CD8-positive, alpha-beta T cell (primary cell): ENCODE measurements at places on chromosomes 5 and 9. TPM values are rescaled to one million over a fixed set of nuclear protein-coding genes. Genes with fewer than 3 reads are reported as not detected.
A peak's percentile ranks its signal among the peaks of the same experiment; 100 is the strongest.

DNA sequence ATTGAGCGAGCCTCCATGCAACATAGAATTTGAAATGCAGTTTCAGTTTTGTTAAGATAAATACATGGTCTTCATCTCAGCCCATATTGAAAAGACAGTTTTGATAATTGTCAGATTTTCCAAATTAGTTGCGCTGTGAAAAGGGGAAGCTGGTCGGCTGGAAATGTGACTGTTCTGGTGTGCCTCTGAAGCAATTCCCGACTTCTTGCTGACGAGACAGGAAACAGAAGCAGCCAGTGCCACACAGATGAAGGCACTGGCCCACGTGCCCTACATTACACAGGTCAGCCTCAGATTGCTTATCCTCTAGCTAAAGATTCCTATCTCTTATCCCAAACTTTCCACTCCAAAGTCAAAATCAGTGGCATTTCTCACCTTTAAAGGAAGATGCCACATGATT is 214.1 kb upstream of the TLE4 start:
- no peak for DNase-seq

DNA sequence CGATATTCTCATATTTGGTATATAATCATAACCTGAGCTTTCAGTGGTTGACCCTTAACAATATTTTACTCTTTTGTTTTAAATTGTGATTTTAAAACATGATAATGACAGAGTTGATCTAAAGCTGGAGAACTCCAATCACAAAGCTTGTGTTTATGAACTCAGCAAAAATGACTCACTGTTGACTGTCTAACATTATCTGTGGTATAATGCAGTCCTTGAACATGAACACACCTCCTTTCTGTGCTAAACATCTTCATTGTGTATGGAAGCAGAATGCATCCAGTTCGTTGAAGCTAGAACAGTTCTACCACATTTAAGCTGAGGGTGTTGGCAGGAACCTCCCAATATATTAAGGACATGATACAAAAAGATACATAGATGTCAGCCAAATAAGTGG is 1030.2 kb upstream of the SEMA6A start:
- no peak for DNase-seq

PRLR gene
- total RNA-seq, result not detected

ADAMTS6 gene
- 4.0 TPM for total RNA-seq

GRCh38 chr5:103031607-103032006 is 88.3 kb downstream of the GIN1 start:
- DNase-seq, result no peak

TERT gene
- 0.08 TPM for total RNA-seq

DNA sequence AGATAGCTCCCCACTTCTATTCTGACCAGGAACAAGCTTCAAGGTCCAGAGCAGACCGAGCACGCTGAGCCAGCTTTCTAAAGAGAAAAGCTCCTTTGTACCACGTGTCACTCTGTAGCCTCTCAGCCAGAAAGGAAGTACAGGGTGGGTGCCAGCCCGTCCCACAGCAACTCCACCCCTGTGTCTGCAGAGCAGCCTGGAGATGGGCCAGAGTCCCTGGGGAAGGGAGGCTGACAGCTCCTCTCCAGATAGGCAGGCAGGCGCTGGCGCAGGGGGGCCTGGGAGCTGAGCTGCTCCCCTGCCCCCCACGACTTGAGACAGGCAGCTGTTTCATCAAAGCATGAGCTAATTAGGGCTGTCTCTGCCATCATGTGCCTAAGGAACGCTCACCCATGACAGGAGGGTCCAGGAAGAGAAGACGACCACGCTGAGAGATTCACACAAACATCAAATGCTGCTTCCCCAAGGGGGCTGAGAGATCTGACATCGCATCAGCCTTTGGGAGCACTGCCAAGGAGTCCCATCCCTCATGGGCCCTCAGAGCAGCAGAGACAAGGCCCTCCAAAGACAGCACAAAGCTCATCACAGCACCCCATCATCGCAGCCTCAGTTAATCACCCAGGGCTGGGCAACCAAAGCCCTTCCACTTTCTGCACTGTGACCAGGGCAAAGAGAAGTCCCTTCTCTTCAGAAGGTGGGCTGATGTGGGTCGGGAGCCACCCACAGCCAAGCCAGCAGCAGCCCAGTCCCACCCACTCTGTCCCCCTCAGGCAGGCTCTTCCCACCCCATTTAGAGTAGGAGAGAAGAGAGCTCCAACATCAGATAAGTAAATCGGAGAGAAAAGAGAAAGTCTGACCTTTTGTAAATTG is 78.5 kb upstream of the LRRTM2 start:
- DNase-seq, result peak; percentile 5

PPP1R26 gene
- 0.36 TPM for total RNA-seq

GRCh38 chr5:31894141-31894540 is 255.2 kb downstream of the PDZD2 start:
- no peak for DNase-seq

C9orf50 gene
- total RNA-seq, result not detected

DNA sequence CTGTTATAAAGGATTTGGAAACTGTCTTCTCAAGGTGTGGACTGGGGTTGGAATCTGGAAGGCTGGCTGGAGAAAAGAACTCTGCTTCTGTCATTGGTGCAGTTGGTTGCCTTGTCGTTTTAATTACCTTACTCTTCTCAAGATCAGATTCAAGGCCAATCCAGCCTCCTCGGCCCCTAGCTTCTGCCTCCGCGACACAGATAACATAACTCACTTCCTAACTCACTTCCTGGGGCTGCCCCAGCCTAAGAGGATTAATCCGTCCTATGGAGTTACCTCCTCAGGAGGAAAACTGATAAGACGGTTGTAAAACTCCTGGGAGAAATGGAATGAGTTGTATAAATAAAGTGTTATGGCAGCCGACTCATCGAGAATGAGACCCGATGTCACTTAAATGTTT is 389.1 kb upstream of the WWC1 start:
- DNase-seq, result no peak

DNA sequence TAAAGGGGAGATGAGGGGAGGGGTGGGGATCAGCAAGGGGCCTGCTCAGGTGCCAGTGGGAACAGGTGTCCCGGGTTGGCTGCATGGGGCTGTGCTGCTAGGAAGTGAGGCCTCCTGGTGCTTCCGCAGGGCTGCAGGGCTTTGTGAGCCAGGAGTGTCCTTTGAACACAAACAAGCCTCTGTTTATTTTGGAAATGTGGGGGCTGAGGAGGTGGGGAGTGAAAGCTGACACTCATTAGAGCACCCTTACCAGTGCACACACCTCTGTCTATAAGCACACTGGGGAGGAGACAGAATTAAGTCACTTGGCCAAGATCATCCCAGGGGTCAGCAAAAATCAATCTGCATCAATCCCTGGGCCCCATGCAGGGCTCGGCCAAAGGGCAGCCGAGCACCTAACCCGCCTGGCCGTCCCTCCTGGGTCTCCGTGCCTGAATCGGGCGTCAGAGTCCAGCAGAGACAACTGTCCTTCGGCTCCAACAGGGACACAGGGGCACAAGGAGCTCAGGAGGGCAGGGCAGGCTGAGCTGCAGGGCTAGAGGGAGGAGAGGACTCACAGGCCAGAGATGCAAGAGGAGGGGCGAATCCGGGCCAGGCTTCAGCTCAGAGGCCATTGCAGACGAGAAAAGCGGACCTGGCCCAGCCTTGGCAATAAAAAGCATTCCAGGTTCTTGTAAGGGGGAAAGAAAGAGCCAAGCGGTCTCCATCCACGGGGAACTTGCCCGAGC is 99.8 kb downstream of the VAV2 start:
- no peak for DNase-seq

- DNase-seq, result no peak
Observed at GRCh38 chr5:99765011-99765410, 770.2 kb upstream of the FAM174A start.

MYMK gene
- total RNA-seq, result not detected

C9orf153 gene
- total RNA-seq, result 0.58 TPM

PCDHB7 gene
- not detected for total RNA-seq

DNA sequence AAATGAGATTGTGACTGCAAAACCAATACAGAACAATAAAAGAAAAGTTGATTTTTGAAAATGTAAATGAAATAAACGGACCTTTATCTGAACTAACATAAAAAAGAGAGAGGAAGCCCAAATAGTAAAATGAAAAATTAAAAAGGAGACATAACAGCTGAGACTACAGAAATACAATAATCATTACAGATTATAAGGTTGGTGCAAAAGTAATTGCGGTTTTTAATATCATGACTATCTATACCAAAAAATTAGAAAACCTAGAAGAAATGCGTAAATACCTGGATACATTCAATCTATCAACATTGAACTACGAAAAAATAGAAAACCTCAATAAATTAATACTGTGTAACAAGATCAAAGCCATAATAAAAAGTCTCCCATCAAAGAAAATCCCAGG is 71.9 kb upstream of the SLCO6A1 start:
- DNase-seq, result no peak

- DNase-seq, result no peak
Observed at GRCh38 chr9:89419978-89420394, 77.9 kb downstream of the SEMA4D start.

ELAVL2 gene
- not detected for total RNA-seq

DNA sequence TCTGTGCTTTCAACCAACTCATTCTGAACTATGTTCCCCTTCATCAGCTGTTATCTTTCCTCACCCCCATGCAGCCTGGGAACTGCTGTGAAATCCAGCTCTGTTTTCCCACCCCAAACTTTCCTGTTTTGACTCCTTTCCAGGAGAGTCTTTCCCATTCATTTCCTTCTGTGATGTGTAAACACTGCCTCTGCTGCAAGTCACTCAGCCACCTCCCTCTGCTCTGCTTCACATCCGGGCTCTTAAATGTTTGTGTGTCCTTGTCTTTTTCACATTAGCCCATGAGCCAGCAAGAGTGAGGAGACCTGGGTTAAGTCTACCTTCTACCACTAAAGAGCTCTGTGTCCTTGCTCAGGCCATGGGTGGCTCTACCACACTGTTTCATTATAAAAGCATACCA is 137.5 kb downstream of the ICE1 start:
- DNase-seq, result no peak

DNA sequence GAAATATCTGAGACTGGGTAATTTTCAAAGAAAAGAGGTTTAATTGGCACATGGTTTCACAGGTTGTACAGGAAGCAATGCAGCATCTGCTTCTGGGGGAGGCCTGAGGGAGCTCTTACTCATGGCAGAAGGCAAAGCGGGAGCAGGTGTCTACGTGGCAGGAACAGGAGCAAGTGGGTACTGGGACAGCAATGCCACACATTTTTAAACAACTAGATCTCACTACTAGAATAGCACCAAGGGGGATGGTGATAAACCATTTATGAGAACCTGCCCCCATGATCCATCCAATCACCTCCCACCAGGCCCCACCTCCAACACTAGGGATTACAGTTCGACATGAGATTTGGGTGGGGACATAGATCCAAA is 47.6 kb upstream of the HOMER1 start:
- DNase-seq, result peak; percentile 11

GPR151 gene
- total RNA-seq, result not detected

CER1 gene
- not detected for total RNA-seq

DNA sequence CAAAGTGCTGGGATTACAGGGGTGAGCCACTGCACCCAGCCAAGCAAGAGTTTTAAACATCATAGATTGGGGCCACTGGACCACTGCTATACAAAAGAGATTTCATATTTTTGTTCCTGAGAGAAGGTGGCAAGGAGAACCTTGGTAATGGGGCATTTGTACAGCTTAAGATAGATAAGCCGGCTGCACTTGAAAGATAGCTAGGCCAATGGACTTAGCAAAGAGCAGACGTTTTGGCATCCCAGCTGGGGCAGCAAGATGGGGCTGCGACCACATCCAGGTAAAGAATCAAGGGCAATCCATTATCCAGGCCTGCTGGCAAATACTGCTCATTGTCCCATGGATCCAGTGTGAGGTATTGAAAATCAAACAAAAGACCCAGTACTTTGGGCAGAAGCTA is 3.9 kb upstream of the ISCA1 start:
- DNase-seq, result no peak

- DNase-seq, result no peak
Observed at GRCh38 chr5:144691936-144692335, 521.3 kb downstream of the KCTD16 start.

APBA1 gene
- total RNA-seq, result 0.08 TPM

GRCh38 chr5:149217803-149218155 is 53.9 kb upstream of the AFAP1L1 start:
- DNase-seq, result no peak

PGGT1B gene
- total RNA-seq, result 55.2 TPM

AQP3 gene
- total RNA-seq, result 48.0 TPM

SLC6A18 gene
- total RNA-seq, result not detected

GRCh38 chr5:155260798-155261197 is 247.2 kb downstream of the KIF4B start:
- no peak for DNase-seq

FOXD4L5 gene
- not detected for total RNA-seq

DNA sequence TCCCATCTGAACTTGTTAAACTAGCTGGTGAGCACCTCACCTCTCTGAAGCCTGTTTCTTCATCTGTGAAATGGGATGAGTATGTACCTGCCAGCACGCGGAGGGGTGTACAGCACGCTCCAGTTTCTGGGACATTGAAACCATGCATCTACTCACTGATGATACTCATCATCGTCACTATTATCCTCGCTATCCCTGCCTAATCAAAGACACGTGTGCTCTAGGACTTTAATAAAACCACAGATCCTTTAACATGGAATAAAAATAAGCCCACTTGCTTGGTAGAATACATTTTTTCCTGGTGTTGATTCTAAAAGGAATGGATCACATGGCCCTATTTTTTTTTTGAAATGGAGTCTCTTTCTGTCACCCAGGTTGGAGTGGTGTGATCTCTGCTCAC is 37.3 kb upstream of the POMT1 start:
- no peak for DNase-seq

DNA sequence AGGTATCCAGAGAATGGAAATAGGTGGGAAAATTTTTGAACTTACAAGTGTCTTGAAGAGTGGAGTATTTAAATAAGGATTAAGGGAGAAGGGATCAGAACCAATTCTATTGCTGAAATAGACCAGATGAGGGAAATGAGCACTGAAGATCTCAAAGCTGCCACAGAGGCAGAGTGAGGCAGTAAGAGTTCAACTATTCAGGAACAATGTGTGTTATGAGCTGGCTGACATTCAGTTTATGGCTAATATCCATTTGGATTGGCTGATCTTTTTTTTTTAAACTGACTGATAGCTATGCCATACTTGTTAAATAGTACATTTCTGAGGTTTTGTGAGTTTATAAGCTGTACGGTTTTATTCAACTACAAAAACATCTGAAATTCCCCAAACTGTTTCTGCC is 95.3 kb upstream of the GNA14 start:
- DNase-seq, result no peak

DNA sequence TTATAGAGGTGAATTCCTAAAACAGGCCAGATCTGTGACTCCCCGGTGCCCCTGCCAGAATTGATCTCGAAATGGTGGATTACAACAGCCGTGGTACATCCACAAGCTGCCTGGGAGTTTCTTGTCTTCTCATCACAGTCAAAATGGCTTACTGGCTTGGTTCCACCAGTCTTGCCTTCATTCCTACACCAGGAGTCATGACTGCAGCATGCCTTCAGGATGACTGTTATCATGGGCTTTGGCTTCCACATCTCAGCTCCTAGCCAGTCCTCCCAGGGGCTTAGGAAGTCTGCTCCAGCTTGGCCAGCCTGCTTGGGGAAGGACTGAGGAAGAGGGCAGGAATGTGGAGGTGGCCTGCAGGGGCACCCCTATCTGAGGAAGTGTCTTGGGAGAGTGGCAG is 132.9 kb upstream of the NR3C1 start:
- no peak for DNase-seq

GRCh38 chr5:148145916-148146315 is 22.4 kb upstream of the SPINK14 start:
- no peak for DNase-seq
